ENCODE measurements at places on chromosomes 13 and 19. TPM values are rescaled to one million over a fixed set of nuclear protein-coding genes. Genes with fewer than 3 reads are reported as not detected.

CKM gene
- total RNA-seq: 0.37 TPM

SMIM44 gene
- not detected for total RNA-seq

GRCh38 chr13:102131246-102131645 lies 270.6 kb downstream of the FGF14 start:
- no peak for DNase-seq
- H3K4me1 ChIP-seq: peaks cover 1% of the 10 kb centered on the region
- H3K27ac ChIP-seq: no peak overlapping the region
- no peaks in the 10 kb centered on the region for H3K36me3 ChIP-seq
- H3K4me3 ChIP-seq: no peak overlapping the region

DNA sequence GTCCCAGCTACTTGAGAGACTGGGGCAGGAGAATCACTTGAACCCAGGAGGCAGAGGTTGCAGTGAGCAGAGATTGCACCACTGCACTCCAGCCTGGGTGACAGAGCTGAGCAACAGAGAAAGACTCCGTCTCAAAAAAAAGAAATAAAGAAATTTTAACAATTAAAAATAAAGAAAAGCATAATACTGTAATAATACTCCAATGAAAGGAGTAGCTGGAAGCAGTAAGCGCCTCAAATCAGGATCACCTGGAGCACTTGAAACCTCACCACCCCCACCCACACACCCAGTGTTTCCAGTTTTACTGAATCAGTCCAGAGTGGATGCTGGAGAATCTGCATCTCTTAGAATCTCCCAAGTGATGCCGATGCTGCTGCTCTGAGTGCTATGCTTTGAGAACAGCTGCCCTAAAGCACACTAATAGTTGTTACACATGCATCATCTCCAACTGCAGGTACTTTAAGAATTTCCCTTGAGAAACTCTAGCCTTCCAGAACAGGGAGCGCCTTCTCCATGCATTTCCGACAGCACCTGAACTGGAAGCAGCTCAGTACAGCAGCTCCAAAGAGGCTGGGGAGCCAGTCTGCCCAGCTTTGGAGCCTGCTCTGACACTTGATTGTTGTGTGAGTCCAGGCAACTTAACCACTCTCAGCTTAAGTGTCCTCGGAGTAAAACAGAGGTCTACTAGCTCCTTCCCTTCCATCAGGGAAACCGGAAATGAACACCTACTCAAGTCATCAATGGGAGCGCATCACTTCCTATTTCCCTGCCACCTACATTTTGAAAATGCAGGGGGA lies 2.9 kb downstream of the ABCC4 start:
- H3K4me1 ChIP-seq: peaks cover 37% of the 10 kb centered on the region
- no peak overlapping the region for H3K4me3 ChIP-seq
- H3K27ac ChIP-seq: peak overlapping the region; percentile 80
- no peaks in the 10 kb centered on the region for H3K27me3 ChIP-seq

DNA sequence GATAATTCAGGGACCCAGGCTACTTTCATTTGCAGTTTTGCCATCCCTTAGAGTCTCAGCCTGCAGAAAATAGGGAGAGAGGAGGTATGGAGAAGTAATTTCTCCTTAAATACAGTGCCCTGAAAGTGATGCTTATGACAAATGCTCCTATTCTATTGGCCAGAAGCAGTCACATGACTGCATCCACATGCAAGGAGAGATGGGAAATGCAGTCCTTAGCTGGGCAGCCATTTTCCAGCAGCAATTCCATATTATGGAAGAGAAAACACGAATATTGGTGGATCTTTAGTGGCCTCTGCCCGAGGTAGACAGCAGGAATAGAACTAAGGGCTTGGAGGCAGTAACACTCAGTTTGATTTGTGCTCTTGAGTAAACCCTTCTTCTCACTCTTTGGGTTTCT lies 39.4 kb downstream of the VAV1 start:
- no peaks in the 10 kb centered on the region for H3K4me1 ChIP-seq
- H3K27ac ChIP-seq: no peak overlapping the region
- no peak overlapping the region for H3K4me3 ChIP-seq
- H3K27me3 ChIP-seq: peaks cover 6% of the 10 kb centered on the region
- H3K36me3 ChIP-seq: no peaks in the 10 kb centered on the region

GRCh38 chr13:28100150-28101121 lies at the start of gene FLT3:
Gene FLT3, minus strand, starts transcription at chr13:28100576. Its CDS starts 66 bp downstream, at chr13:28100510.
- peak within 1 kb of the TSS; percentile 32 for H3K4me3 ChIP-seq
- no peaks in the 10 kb centered on the region for H3K36me3 ChIP-seq
- no peak for DNase-seq
- H3K27ac ChIP-seq: no peak within 1 kb of the TSS
- H3K4me1 ChIP-seq: peaks cover 12% of the 10 kb centered on the region

- no peak overlapping the region for H3K27ac ChIP-seq
- H3K4me3 ChIP-seq: no peak overlapping the region
- no peaks in the 10 kb centered on the region for H3K4me1 ChIP-seq
- no peak for DNase-seq
- H3K27me3 ChIP-seq: no peaks in the 10 kb centered on the region
Measured at GRCh38 chr13:23320926-23321534, 112.5 kb downstream of the SACS start.

DNA sequence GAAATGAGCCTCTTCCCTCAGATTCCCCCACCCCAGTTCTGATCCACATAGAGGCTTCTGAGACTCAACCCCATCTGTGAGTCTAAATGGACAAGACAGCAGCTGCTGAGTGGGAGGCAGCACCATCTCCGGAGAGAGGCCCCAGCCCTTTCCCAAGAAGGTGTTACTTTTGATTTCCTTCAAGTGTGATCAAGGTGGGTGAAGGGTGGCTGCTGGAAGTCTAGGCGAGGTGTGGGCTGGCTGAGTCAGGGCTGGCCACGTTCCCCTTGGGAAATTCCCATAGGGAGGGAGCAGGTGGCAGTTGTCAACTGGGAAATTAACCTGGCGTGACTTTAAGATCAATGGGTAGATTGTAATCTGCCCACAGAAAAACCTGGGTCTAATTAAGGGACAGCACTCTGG lies 148.0 kb downstream of the FOXO1 start:
- no peak overlapping the region for H3K27ac ChIP-seq
- no peak for DNase-seq
- H3K4me3 ChIP-seq: no peak overlapping the region
- H3K4me1 ChIP-seq: no peaks in the 10 kb centered on the region

- H3K4me3 ChIP-seq: no peak overlapping the region
- no peaks in the 10 kb centered on the region for H3K36me3 ChIP-seq
- no peak for DNase-seq
Measured at GRCh38 chr19:45960595-45961235, 12.9 kb downstream of the NOVA2 start.

DNA sequence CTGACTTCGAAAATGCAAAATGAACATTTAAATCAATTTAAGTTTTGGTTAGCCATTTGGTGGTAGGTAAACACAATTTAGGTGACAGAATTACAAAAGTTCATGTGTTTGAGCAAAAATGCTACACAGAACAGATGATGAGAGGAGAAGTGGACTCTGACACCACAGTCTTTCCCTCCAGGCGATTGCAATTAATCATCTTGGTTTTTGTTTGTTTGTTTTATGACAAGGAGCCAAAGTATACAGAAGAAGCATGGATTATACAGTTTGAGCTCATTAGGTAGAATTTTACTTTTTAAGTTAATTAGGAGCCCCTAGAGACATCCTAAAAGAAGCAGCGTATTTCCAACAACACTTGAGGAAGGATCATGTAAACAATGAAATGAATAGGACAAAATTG lies 49.3 kb upstream of the FREM2 start:
- DNase-seq: no peak
- no peak overlapping the region for H3K4me3 ChIP-seq
- H3K27me3 ChIP-seq: no peaks in the 10 kb centered on the region
- H3K4me1 ChIP-seq: no peaks in the 10 kb centered on the region
- H3K27ac ChIP-seq: no peak overlapping the region

- no peaks in the 10 kb centered on the region for H3K36me3 ChIP-seq
- DNase-seq: peak; percentile 85
- H3K4me3 ChIP-seq: no peak overlapping the region
- H3K27ac ChIP-seq: no peak overlapping the region
- no peaks in the 10 kb centered on the region for H3K27me3 ChIP-seq
Measured at GRCh38 chr19:55088543-55089341, 13.1 kb downstream of the EPS8L1 start.

GRCh38 chr19:28074773-28075172 lies 1138.2 kb downstream of the UQCRFS1 start:
- no peaks in the 10 kb centered on the region for H3K27me3 ChIP-seq
- no peak overlapping the region for H3K4me3 ChIP-seq
- no peaks in the 10 kb centered on the region for H3K36me3 ChIP-seq
- no peak overlapping the region for H3K27ac ChIP-seq
- DNase-seq: no peak
